Activated T-helper 1 cell treated with Interleukin-2 at 50 U/mL for 16 hours (primary cell): ENCODE measurements at places on chromosomes 16 and 17.

- DNase-seq = no peak
Measured at GRCh38 chr17:10294180-10294579, 78.6 kb downstream of the MYH13 start.

DNA sequence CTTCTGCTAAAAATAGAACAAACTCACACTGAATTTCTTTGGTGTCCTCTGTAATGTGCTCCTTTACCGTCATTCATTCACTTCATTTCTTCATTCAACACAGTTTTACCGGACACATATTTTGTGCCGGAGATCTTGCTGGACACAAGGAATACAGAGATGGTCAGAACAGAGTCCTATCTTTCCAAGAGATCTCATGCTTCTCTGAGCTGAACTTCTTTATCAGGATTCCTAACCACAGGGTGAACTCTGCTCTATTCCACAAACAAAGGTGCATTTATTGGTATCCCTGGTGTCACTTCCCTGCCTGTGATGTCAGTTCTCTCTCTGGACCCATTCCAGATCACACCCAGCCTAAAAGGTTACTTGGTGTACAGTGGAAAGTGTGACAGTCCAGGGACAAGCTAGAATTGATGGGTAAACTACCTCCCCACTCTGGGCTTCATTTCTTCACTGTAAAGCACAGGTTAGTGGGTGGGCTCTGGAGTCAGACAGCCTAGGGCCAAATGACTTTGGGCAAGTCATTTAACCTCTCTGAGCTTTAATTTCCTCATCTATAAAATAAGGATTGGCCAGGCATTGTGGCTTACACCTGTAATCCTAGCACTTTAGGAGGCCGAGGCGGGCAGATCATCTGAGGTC lies 4.2 kb downstream of the IFI35 start:
- no peak for DNase-seq

DNA sequence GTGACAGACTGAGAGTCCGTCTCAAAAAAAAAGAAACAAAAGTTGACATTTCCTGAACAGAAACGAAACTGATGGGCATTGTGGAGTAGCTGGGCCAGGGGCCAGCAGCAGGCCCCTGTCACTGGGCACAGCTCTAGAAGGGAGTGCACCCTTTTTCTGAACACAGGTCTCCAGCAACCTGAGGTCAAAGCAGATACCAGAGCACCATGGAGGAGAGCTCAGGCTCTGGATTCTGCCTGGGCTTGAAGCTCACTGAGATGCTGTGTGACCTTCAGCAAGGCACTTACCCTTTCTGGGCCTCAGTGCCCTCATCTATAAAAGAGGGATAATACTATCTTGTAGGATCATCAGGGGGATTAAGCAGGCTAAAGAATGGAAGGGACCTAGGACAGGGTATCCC lies 5.0 kb downstream of the SBK1 start:
- no peak for DNase-seq

DNA sequence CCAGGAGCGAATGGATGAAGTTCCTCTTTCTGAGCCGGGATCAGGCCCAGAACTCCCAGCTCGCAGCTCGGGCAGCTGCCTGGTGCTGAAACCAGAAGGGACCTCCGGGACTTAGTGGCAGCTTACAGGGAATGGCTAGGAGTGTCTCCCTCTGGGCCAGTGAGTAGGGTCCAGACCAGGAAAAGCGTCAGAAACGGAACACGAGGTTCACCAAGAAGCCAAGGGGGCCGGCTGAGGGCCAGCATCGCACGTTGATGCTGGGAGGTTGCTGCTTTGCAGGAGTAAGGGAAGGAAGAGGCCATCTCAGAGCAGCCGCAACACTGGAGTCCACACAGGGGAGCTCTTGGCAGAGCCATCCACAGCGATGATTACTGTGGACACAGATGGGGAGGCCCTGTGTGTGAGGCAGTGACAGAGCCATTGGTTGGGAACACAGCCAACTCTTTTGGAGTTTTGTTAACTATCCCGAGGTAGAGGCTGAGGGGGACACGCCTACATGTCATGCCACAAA lies 74.0 kb upstream of the CREBBP start:
- no peak for DNase-seq

DNA sequence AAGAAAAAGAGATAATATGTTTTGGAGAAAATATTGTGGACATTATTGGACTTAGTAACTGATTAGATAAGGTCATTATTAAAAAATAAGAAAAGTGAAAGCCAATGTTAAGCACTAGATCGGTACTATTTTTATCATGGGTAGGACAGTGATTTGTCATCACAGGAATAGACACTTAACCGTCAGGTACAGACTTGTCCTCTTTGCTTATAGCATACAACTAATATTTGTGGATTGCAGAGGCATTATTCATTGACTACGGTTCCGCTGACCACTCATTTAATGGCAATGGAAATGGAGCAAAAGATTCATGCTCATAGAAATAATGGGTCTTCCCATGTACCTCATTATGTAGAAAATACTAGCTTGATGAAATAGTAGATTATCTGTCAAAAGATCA lies 596.3 kb upstream of the CA10 start:
- no peak for DNase-seq

DNA sequence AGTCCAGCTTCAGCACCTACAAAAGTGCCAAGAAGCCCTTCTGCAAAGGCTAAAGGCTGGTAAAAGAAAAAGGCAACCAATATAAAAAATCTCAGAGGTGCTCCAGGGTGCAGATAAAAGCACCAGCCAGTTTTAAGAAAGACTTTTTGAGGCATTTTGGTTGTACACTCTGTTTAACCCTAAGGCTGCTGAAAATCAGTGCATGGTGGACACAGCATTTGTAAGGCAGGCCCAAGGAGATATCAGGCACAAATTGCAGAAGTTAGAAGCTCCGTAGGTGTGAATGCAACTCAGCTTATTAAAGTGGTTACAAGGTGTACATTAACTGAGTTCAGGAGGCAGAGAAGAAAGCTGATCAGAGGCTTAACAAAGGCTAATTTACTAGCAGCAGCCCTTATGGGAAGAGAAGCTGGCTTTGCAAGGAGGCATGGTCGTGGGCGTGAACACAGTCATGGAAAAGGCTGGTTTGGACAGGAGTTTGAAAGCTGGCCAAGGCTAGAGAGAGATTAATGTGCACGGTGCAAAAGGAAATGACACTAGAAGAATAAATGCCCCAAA lies 21.1 kb downstream of the ACSM1 start:
- DNase-seq = no peak

GRCh38 chr17:48043176-48043575 lies 5.0 kb upstream of the NFE2L1 start:
- no peak for DNase-seq

GRCh38 chr16:55569025-55569424 lies 2.5 kb downstream of the CAPNS2 start:
- DNase-seq = no peak

DNA sequence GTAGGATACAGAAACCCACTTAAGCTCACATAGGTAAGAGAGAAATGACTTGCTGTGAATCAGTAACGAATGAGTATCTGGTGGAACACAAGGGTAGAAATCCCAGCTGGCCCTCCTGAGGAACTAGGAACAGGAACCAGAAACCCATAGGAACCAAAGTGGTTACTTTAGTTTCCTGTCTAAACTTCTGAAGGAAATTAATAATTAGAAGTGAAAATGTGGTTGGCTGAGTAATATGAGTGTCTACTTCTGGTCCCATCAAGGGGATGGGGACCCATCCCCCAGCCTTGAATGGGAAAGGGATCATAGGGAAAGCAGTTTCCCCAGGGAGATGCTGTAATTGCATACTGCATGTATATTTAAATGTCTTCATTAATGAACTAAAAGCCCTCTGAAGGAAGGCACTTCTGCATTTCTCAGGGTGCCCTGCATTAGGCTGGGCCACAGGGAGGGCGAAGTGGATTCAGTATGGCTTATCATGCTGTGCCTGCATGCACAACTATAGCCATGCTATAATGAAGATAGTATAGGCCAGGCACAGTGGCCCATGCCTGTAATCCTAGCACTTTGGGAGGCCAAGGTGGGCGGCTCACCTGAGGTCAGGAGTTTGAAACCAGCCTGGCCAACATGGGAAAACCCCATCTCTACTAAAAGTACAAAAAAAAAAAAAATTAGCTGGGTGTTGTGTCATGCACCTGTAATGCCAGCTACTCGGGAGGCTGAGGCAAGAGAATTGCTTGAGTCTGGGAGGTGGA lies 45.6 kb downstream of the CYB5B start:
- no peak for DNase-seq

- DNase-seq = no peak
Measured at GRCh38 chr17:8927395-8927794, 38.1 kb downstream of the PIK3R5 start.

GRCh38 chr16:68889508-68890150 lies 46.3 kb downstream of the TANGO6 start:
- DNase-seq = no peak

GRCh38 chr17:82662711-82663261 lies 14.5 kb upstream of the WDR45B start:
- no peak for DNase-seq

DNA sequence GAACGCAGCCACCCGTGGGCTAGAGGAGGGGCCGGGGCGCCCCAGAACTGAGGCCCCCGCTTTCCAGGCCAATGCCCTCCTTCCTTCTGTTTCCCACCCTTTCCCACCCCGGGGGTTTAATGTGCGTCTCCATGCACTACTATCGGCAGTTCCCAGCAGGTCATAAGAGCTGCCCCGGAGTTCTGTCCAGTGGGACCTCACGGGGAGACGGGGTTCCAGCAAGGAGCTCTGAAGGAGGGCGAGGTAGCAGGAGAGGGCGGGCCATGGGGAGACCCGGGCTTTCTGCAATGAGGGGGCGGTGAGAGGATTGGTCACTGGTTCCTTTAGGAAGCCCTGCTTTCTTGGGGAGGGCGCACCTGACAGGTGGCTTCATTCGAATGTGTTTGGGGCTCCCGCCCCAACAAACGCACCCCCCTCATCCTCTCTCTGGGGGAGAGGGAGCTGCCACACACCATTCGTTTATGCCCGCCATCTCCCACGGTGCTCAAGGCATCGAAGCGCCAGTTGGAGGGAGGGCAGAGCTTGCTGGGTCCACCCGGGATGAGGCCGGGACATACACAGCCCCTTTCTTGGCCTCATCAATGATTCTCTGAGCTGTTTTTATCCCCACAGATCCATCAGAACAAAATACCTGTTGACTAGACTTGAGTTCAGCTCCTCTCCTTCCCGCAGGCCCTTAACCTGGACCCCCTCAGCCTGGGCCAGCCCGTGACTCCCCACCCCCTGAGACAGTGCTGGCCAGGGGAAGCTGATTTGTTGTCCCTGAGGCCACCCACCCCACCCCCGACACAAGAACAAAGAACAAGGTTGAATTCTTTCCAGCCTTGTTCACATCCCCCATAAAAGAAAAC lies 44.1 kb downstream of the SLC7A5 start:
- DNase-seq = no peak

DNA sequence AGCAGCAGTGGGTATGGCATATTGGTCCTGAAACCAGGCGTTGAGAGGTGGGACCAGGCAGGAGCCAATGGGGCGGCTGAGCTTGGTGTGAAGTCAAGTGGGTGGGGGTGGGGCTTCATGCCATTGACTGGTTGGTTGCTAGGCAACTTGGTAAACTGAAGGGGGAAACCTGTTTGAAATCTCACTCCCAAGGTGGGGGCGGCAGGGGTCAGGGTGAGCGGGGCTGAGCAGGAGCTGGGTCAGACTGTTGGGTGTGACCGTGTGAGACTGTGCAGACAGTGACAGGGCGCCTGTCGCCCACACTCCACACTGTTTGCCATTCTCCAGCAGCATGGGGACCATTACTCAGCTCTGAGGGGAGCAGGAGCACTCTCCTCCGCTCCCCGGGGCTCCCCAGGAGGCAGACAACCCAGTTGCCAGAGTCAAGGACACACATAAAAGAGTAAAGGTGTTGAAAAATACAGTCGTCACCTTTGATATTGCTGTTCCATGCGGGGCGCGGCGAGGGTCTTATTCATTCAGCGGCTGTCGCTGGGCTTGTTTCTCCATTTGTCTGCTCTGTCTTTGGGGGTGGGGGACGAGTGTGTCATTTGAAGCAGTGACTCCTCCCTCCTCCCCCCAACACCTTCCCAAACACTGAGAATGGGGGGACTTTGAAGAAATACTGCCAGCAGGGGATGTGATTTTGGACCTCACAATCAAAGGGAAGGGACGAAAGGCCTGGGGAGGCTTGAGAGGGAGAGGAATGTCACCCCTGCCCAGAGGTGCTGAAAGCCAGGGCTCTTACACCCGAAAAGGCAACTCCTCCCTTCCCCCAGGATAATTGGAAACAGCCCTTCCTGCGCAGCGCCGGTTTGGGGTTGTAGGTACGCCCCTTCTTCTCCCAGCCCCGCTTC lies 1.2 kb upstream of the EFNB3 start:
- DNase-seq = no peak

- DNase-seq = no peak
Measured at GRCh38 chr16:4093495-4094126, 22.6 kb downstream of the ADCY9 start.

GRCh38 chr16:12228602-12229499 lies 252.3 kb downstream of the SNX29 start:
- no peak for DNase-seq

- no peak for DNase-seq
Measured at GRCh38 chr16:57639172-57639887, 10.9 kb downstream of the ADGRG1 start.

DNA sequence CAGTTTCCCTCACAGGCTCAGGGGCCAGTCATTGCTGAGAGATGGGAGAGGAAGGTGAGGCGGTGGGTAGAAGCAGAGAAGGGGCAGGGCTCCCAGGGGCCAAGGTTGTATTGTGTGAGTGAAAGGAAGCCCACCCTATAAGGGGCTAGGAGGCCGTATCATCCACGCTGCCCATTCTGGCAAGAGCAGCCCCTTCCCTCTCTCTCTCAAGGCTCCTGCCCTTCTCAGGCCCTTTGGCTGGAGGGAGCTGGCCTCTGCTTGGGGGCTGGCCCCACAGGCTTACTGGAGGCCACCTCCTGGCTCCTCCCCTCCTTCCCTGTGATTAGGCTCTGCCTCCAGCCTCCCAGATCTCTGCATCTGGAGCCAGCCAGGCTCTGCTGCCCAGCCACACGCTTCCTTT lies 7.6 kb downstream of the TBKBP1 start:
- no peak for DNase-seq

DNA sequence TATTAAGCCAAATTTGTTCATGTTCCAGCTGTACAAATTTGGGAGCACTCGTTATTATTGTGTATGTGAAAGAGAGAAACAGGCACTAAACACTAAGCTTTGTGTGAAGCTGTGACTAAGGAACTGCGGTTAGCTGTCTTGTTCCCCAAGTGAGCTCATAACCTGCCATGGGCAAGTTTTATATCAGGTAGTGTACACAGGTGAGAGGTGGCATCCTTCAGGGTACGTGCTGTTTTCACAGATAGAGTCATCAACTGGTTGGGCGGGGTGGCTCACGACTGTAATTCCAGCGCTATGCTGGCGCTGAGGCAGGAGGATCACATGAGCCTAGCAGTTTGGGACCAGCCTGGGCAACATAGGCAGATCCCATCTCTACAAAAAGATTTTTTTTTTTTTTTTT lies 2.8 kb downstream of the DNAJA3 start:
- no peak for DNase-seq

DNA sequence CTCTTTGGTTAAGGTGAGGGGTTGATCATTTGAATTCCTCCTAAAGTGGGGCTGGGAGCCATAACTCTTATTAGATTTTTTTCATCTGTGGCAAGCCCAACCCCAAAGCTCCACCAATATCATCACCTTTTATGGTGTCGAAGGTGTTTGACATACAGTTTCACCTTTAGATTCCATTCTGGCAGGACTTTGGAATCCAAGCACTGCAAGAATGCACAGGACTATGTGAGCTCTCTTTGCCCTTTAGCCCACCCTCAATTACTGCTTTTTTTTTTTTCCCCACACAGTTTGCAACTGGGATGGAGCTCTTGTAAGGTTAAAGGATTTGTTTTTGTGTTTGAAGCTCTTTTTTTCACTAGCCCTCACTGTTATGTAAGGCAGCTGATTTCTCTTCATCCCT lies 154.0 kb upstream of the KCNJ16 start:
- DNase-seq = no peak

GRCh38 chr17:15663691-15664090 lies 20.4 kb downstream of the TRIM16 start:
- no peak for DNase-seq
